Coronary artery (tissue), 2 donors: ENCODE measurements at places on chromosomes 2 and 18.
A peak's percentile ranks its signal among the peaks of the same experiment; 100 is the strongest.

DNA sequence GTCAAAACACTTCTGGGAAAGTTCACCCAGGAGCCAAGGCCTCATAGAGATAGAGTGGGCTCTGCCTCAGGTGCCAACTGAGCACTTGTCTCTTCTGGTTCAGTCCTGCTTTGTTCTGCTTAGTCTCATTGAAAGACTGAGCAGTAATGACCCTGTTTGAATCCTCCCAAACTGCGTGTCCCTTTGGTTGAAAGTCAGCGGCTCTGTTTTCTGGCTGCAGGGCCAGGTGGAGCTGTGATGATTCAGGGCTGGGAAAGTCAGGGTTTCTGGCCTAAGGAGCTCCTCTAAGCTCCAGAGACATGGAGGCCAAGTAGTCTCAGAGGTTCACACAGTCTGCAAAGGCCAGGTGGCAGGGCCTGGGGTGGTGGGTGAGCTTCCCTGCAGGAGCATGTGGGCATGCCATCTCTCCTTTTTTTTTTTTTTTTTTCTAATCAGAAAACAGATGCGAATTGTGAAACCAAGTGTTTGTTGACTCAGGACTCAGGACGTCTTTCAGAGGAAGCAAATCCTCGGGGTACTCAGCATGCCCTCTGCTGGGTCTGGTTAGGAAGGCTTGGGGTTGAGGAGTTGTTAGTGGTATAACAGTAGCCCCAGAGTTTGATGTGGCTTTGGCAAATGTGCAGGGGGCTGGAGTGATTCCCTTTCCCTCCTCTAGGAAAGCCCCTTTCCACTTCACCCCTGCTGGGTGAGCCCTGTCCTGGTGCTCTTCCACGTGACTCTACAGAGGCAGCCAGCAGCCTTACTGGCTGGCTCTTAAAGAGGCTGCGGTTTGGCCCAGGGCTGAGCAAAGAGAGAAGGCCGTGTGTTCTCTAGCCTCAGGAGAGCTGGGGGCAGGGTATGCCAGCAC is 38.3 kb downstream of the TMEM17 start:
- no peak for DNase-seq

- peak; percentile 65 for DNase-seq
Observed at GRCh38 chr2:111176867-111177266, 56.2 kb downstream of the BCL2L11 start.

DNA sequence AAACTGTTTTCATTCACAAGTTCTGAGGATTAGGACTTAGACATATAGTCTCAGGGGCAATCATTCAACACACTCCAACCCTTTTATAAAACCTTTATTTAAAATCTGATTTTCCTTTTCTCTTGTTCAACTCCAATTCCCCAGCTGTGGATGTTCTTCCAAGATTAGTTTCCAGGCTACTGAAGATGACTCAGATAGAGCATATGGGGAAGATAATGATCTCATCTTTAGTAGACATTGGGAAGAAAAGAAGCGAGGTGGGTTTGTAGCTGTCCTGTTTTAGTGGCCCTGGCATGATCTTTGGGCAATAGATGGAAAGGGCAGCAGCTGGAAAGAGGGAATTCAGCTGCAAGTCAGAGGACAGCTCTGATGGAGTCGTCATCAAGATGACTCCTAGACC is 247.7 kb upstream of the CCDC68 start:
- no peak for DNase-seq

- DNase-seq = no peak
Observed at GRCh38 chr18:14959550-14959949, 211.6 kb downstream of the ANKRD30B start.

DNA sequence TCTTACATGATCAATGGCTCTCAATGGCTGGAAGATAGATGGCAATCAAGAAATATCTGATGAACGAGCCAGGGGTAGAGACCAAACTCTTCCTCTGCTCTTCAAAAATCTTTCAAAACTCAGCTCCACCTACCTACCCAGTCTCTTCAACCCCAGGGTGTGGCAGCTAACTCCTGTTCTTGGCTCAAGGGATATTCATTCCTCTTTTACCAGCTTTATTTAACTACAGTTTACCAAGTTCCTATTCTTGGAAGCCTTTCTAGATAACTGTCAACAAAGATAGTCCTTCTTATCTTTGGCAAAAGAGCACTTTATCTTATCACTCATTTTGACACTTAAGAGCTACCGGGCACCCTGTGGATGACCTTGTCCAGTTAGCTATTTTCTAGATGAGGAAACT is 36.3 kb downstream of the EPHA4 start:
- DNase-seq = no peak

DNA sequence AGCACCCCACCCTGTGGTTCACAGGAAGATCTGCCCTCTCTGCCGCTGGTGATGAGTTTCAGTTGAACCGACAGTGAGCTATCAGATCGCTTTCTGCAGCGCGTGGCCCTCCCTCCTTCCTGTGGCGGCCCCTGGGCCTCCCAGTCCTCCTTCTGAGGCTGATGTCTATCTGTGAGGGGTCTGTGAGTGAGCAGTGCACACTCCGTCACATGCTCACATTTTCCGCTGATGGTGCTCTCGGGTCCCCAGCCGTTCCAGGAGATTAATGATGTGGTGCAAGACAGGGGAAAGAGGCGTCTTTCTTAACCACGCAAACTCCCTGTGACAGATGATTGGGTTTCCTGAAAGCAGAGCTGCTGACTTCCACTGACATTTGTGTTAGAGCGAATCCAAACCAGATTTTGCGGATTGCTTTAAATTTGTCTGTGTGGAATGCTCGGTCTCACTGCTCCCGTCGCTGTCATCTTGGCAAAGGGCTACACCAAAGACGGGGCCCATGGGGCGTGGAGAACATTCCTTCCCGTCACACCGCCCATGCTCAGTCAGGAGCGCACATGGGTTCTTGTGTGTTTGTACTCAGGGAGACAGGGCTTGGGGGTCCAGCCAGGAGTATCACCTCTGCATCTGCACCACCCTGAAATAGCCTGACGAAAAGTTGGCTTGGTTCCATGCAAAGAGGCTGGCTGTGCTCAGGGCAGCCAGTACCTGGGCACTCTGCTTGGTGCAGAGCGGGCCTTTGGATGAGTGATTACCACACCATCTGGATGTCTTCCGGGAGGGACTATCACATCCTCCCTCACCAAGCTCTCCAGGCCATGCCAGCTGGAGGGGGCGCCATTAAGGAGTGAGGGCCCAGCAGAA is 154.7 kb upstream of the HS6ST1 start:
- DNase-seq = peak; percentile 72

DNA sequence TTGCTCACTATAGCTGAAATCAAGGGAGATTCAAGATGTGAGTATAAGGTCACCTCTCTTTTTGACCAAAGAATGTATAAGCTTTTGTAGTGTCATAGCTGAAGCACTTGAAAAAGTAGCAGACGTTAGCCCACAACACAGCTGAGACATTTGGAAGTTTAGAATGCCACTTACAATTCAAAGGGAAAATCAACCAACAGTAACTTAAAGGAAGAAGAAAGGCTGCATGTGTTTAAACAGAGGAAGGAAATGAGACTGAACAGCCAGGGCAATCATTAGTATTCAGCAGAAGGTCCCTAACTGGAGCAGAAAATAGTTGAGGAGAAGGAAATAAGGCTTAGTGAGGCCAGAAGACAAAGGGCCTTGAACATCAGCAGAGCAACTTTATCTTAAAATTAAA is 23.5 kb upstream of the SCG2 start:
- no peak for DNase-seq

DNA sequence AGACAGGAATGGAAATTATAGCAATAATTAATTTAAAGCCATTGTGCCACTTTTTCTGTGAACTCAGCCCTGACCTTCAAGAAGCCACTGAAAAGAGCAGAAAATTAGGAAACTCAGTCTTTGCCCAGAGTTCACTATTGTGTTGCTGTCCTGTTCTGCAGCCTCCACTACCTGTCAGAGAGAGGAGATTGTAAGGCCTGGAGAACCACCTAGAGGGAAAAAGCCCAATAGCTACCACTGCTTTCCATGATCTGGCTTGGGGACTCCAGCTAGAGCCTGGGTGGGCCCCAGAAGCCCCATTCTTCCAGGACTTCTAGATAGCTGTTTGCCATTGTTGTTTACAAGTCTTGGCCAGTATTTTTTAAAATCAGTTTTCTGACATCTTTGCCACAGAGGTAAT is 176.1 kb upstream of the KLF7 start:
- DNase-seq = no peak

DNA sequence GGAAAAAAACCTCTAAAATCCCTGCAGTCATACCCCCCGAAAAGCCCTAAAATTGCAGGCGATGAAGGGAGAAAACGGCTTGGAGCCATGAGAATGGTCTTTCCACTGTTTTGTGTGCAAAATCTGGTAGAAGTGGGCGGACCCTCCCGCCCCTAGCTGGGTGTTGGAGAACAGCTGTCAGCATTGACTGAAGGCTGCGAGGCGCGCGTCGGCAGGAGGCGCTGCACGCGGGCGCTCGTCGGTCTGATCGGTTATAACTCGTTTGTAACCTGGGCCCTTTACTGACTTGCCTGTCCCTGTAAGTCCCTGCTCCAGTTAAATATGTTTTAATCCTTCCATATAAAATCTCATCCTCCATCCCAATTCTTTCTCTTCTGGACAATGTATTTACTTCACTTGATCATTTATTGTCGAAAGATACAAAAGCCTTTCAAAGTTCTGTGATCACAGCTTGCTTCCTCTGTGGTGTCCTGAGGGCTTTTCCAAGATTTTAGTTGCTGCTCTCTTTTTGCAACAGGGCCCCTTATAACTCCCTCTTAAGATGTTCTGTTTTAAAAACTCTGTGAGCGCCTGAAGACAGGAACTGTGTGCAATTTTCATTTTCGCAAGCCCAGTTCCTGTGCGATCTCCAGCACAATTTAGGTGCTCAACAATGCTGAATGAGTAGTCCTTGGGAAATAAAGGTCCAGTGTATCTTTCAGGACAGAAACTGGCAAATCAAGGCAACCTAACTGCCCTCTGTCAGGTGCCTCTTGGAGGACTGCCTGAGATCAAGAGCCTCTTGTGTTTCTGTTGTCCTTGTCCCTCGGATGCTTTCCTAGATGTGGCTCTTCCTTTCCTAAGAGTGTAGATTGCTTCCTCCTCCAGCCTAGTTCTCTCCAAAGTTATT is 918 bp upstream of the HNRNPLL start:
- DNase-seq = peak; percentile 86

GRCh38 chr2:108621087-108621559 is 86.9 kb downstream of the LIMS1 start:
- DNase-seq = no peak
